Caco-2 (cell line): ENCODE measurements at places on chromosomes 1 and 21. TPM values are rescaled to one million over a fixed set of nuclear protein-coding genes. Genes with fewer than 3 reads are reported as not detected.

DNA sequence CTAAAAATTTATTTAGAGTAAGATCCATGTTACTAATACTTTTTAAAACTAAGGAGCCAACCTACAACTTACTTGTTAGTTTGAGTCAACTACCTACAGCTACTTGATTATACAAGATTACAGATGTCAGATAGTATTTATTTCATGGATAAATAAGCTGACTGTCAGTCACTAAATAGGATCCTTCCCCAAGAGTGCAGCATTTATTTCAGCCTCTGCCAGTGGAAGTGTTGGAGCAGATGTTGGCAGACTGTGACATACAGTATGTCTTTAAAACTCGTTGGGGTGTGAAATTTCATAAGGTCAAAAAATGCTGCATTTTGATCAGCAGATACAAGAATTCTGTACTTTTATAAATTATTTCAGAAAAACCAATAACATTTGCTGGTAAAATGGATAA lies 156.2 kb downstream of the AKT3 start:
- DNase-seq = no peak

GRCh38 chr1:45608175-45609156 lies 15.4 kb downstream of the CCDC17 start:
- DNase-seq = no peak

DNA sequence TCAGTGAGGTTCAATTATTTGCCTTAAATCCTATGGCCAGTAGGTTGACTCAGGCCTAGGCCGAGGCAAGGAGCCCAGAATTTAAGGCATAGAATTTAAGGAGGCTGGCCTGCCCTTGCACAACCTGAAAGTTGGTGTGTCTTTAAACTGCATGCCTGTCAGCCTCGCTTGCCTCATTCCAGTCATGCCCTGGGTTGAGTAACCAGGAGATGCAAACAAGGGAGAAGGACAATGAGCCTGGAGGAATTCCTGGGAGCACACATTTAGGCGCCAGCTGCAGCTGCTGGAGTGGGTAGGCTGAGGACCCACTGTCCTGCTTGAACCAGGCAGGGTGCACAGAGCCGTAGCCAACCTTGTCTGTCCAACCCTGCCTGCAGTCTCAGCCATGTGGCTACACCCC lies 11.7 kb downstream of the CD2 start:
- DNase-seq = no peak

DNA sequence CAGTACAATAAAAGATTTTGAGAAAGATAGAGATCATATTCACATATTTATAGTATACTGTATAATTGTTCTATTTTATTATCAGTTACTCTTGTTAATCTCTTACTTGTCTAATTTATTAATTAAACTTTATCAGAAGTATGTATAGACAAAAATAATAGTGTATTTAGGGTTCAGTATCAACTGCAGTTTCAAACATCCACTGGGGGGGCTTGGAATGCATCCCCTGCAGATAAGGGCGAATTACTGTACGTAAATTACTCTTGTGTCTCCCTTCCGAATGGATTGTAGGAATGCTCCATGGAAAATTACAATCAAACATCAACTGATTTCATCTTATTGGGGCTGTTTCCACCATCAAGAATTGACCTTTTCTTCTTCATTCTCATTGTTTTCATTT lies at the start of gene OR2L8:
TSS of gene OR2L8 (plus strand) at position 301 of the 400 bp plus-strand sequence. CDS start at position 301, 0 bp downstream.
- DNase-seq = no peak

- no peak for DNase-seq
Measured at GRCh38 chr21:14405962-14406361, 23.0 kb upstream of the HSPA13 start.

- no peak for DNase-seq
Measured at GRCh38 chr1:226980565-226981385, 40.7 kb downstream of the COQ8A start.

GRCh38 chr1:110118636-110119396 lies 6.6 kb downstream of the UBL4B start:
- no peak for DNase-seq

DNA sequence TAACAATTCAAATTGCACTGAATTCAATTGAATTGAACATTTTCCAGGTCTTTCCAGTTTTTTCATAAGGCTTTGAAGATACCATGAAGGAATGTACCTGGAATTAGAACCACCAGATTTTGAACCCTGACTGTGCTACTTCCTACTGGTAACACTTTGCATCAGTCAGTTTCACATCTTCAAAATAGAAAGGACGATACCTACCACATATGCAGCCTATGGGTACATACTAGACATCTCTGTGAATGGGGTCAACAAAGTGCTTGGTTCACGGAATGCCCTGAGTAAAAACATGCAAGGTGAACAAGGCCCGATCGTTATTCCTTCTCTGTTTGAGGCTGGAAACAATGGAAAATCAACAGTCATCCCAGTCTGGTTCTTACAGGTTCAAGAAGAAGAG lies 41.2 kb upstream of the WLS start:
- no peak for DNase-seq

DNA sequence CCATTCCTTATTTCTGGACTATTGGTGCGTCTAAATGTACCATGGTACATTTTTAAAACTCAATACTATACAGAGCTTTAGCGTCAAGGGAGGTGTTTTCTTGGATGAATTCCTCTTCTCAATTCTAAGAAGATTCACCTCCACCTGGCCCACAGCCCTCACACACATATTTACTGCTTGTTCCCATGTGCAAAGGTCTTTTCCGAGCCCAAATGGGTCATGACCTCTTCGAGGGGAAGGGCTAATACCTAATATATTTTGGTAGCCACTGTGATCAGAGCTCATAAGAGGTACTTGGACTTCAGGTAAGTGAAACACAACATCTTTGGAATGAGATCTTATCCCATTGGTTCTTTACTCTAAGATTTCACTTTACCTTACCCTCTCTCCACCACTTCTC lies 205.9 kb downstream of the SDCCAG8 start:
- no peak for DNase-seq

GRCh38 chr1:6587261-6588005 lies 7.6 kb downstream of the ZBTB48 start:
- no peak for DNase-seq

DNA sequence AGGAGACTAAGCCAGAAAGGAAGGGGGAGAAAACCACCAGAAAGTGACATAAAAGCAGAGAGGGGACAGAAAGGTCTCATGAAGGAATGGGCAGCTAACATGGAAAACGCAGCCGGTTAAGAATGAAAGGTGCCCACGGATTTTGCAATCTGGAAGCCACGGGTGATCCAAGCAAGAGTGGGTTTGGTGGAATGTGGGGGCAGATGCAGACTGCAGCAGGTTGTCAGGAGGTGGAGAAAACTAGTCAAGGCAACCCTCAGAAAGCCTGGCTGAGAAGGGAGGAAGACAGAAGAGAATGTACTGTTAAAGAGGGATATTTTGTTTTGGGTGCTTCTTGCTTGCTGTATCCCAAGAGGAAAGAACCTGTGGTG lies 12.6 kb upstream of the SMIM12 start:
- no peak for DNase-seq

GRCh38 chr21:15966231-15966630 lies 236.4 kb downstream of the USP25 start:
- no peak for DNase-seq

GRCh38 chr1:52680353-52680752 lies 17.8 kb downstream of the COA7 start:
- DNase-seq = no peak

OR2T29 gene
- total RNA-seq = not detected in 2 replicates

MACO1 gene
- 16.8 TPM in 2 replicates for total RNA-seq

SDHB gene
- 85.1 and 91.5 TPM in 2 replicates for total RNA-seq
